DMS 273 treated with DMSO at 0.1 percent for 48 hours (cell line): ENCODE measurements at places on chromosomes 1 and 21.

GRCh38 chr1:30371888-30372791, 351.2 kb downstream of the MATN1 start:
- no peak for DNase-seq

- DNase-seq = no peak
These were observed 84.0 kb upstream of the IVNS1ABP start for GRCh38 chr1:185401019-185401418.

DNA sequence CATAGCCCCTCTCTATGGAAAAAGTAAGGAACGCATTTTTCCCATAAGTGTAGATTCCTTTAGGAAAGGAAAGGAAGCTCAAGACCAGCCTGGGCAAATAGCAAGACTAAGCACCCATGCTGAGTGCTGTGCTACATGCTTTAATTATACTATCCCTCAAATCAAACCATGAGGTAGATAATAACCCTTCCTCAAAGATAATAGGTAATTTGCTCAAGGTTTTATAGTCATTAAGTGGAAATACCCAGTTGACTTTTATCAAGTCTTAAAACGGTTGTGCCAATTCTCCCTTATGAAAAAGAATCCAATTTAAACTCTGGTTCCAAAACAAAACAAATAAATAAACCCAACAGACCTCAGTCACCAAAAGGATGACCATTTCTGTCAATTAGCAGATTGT, 3.4 kb downstream of the KIAA0319L start:
- no peak for DNase-seq

GRCh38 chr1:6028042-6028850, 17.4 kb upstream of the KCNAB2 start:
- DNase-seq = no peak

GRCh38 chr1:156100205-156100995, 14.1 kb upstream of the LMNA start:
- no peak for DNase-seq
